ENCODE measurements at places on chromosomes 4 and X.

GRCh38 chr4:133424605-133425004 lies 275.5 kb downstream of the PCDH10 start:
- no peaks in the 10 kb centered on the region for H3K27me3 ChIP-seq
- H3K4me1 ChIP-seq: no peaks in the 10 kb centered on the region
- H3K36me3 ChIP-seq: peaks cover 3% of the 10 kb centered on the region
- no peak overlapping the region for H3K4me3 ChIP-seq

GRCh38 chr4:78179196-78179595 lies 122.1 kb downstream of the FRAS1 start:
- H3K4me1 ChIP-seq: no peaks in the 10 kb centered on the region
- no peak overlapping the region for H3K27ac ChIP-seq
- DNase-seq: no peak
- no peaks in the 10 kb centered on the region for H3K36me3 ChIP-seq
- H3K27me3 ChIP-seq: no peaks in the 10 kb centered on the region
- H3K4me3 ChIP-seq: no peak overlapping the region

- no peak for DNase-seq
- H3K27me3 ChIP-seq: no peaks in the 10 kb centered on the region
- no peaks in the 10 kb centered on the region for H3K4me1 ChIP-seq
- H3K36me3 ChIP-seq: no peaks in the 10 kb centered on the region
- H3K4me3 ChIP-seq: peak overlapping the region; percentile 76
Measured at GRCh38 chrX:41276661-41277506, 57.1 kb upstream of the DDX3X start.

- peaks cover 9% of the 10 kb centered on the region for H3K27me3 ChIP-seq
- no peak for DNase-seq
- H3K4me1 ChIP-seq: no peaks in the 10 kb centered on the region
Measured at GRCh38 chr4:123701131-123701575, 304.6 kb downstream of the SPRY1 start.

- H3K4me3 ChIP-seq: no peak overlapping the region
- no peaks in the 10 kb centered on the region for H3K27me3 ChIP-seq
- no peaks in the 10 kb centered on the region for H3K4me1 ChIP-seq
- H3K27ac ChIP-seq: no peak overlapping the region
- no peaks in the 10 kb centered on the region for H3K36me3 ChIP-seq
- no peak for DNase-seq
Measured at GRCh38 chr4:127103681-127104115, 529.1 kb upstream of the INTU start.

GRCh38 chrX:26146024-26146423 lies 7.9 kb downstream of the MAGEB18 start:
- H3K36me3 ChIP-seq: no peaks in the 10 kb centered on the region
- no peaks in the 10 kb centered on the region for H3K4me1 ChIP-seq
- H3K27ac ChIP-seq: no peak overlapping the region
- DNase-seq: no peak

- H3K27ac ChIP-seq: no peak overlapping the region
- peaks cover 7% of the 10 kb centered on the region for H3K36me3 ChIP-seq
- no peaks in the 10 kb centered on the region for H3K27me3 ChIP-seq
- no peak overlapping the region for H3K4me3 ChIP-seq
Measured at GRCh38 chrX:110026099-110026844, 23.4 kb downstream of the TMEM164 start.

DNA sequence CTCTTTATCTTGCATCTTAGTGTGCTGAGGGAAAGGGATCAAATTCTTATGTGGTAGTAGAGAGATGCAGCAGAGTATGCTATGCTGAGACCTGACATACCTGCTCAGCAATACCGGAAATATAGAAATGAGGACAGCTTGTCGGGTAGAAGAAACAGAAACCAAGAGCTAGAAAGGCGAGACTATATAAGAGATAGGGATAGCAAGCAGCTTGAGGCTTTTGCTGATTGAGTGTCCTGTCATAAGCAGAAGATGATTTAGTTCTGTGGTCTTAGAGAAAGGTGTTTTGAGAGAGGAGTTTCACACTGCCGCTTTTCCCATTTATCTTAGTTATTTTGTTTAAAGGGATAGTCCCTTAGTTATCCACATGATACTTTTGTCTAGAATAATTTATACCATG lies 31.7 kb downstream of the USP9X start:
- peaks cover 30% of the 10 kb centered on the region for H3K4me1 ChIP-seq
- peak overlapping the region; percentile 86 for H3K27ac ChIP-seq
- H3K36me3 ChIP-seq: peaks cover 29% of the 10 kb centered on the region
- DNase-seq: peak; percentile 5
- H3K27me3 ChIP-seq: no peaks in the 10 kb centered on the region

- H3K36me3 ChIP-seq: no peaks in the 10 kb centered on the region
- no peak overlapping the region for H3K27ac ChIP-seq
- H3K4me3 ChIP-seq: no peak overlapping the region
- DNase-seq: no peak
Measured at GRCh38 chrX:69311936-69312670, 146.8 kb upstream of the PJA1 start.

- H3K36me3 ChIP-seq: peaks cover 4% of the 10 kb centered on the region
- H3K27me3 ChIP-seq: peaks cover 36% of the 10 kb centered on the region
- no peak overlapping the region for H3K27ac ChIP-seq
- no peaks in the 10 kb centered on the region for H3K4me1 ChIP-seq
- no peak overlapping the region for H3K4me3 ChIP-seq
- DNase-seq: no peak
Measured at GRCh38 chr4:150080875-150081274, 2.6 kb downstream of the DCLK2 start.

DNA sequence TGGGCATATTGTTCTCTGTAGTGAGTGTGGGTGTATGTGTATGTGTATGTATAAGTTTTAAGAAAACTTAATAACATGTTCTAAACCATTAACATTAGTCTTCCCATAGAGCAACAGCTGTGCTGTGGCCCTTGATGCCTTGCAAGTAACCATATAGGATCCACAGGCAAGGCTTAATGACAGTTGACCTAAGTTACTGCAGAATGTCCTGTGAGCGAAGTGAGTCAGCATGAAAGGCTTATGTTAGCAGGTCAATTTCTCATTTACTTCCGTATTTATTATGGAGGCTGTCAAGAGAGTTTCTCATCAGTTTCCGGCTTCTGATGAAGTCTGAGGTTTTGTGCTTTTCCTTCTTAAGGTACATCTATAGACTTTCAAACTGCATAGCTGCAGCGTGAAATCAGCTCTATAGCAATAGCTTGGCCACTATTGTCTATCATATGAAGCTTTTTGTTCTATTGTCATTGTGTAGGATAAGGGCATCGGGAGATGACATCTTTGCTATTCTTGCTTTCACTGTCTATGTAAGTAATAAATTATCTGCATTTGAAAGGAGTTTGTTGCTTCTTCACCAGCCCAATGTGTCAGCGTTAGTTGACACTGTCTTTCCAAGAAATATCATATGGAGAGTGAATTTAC lies 1153.4 kb upstream of the AGA start:
- no peak overlapping the region for H3K4me3 ChIP-seq
- DNase-seq: no peak
- no peaks in the 10 kb centered on the region for H3K27me3 ChIP-seq
- no peaks in the 10 kb centered on the region for H3K4me1 ChIP-seq
- no peak overlapping the region for H3K27ac ChIP-seq
- H3K36me3 ChIP-seq: no peaks in the 10 kb centered on the region

DNA sequence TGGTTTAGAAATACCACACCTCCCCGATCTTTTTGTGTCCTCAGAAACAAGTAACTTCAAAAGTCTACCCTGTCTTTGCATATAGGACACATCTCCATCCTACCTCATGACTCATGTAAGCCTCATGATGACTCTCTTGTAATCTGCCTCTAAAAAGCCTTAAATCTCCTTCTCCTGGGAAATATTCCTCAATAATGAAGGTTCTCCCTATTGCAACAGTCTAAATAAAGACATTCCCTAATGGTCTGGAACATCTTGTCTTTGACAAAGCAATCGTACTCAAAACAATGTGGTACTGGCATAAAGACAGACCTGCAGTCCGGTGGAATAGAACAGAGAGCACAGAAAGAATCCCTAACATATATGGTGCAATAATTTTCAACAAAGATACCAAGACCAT lies 257.7 kb downstream of the OPHN1 start:
- H3K27ac ChIP-seq: no peak overlapping the region
- no peak for DNase-seq
- no peak overlapping the region for H3K4me3 ChIP-seq
- H3K27me3 ChIP-seq: no peaks in the 10 kb centered on the region
- H3K36me3 ChIP-seq: no peaks in the 10 kb centered on the region

- no peaks in the 10 kb centered on the region for H3K27me3 ChIP-seq
- no peak overlapping the region for H3K27ac ChIP-seq
- H3K36me3 ChIP-seq: no peaks in the 10 kb centered on the region
- DNase-seq: no peak
Measured at GRCh38 chr4:102641793-102642192, 119.0 kb downstream of the MANBA start.

GRCh38 chrX:129755779-129756650 lies 17.2 kb downstream of the XPNPEP2 start:
- peaks cover 57% of the 10 kb centered on the region for H3K4me1 ChIP-seq
- H3K27me3 ChIP-seq: no peaks in the 10 kb centered on the region
- peak overlapping the region; percentile 86 for H3K4me3 ChIP-seq
- H3K36me3 ChIP-seq: peaks cover 7% of the 10 kb centered on the region
- peak overlapping the region; percentile 87 for H3K27ac ChIP-seq

- H3K4me1 ChIP-seq: no peaks in the 10 kb centered on the region
- DNase-seq: no peak
- no peaks in the 10 kb centered on the region for H3K36me3 ChIP-seq
Measured at GRCh38 chrX:10939424-10939823, 171.7 kb upstream of the HCCS start.

- H3K27me3 ChIP-seq: no peaks in the 10 kb centered on the region
- no peak overlapping the region for H3K27ac ChIP-seq
- H3K36me3 ChIP-seq: no peaks in the 10 kb centered on the region
- no peak overlapping the region for H3K4me3 ChIP-seq
- no peak for DNase-seq
- no peaks in the 10 kb centered on the region for H3K4me1 ChIP-seq
Measured at GRCh38 chr4:14842964-14843630, 159.2 kb upstream of the CPEB2 start.

- H3K27ac ChIP-seq: no peak overlapping the region
- DNase-seq: no peak
- H3K27me3 ChIP-seq: no peaks in the 10 kb centered on the region
- peaks cover 14% of the 10 kb centered on the region for H3K36me3 ChIP-seq
- H3K4me1 ChIP-seq: no peaks in the 10 kb centered on the region
Measured at GRCh38 chrX:74232859-74233258, 71.1 kb upstream of the ZCCHC13 start.

DNA sequence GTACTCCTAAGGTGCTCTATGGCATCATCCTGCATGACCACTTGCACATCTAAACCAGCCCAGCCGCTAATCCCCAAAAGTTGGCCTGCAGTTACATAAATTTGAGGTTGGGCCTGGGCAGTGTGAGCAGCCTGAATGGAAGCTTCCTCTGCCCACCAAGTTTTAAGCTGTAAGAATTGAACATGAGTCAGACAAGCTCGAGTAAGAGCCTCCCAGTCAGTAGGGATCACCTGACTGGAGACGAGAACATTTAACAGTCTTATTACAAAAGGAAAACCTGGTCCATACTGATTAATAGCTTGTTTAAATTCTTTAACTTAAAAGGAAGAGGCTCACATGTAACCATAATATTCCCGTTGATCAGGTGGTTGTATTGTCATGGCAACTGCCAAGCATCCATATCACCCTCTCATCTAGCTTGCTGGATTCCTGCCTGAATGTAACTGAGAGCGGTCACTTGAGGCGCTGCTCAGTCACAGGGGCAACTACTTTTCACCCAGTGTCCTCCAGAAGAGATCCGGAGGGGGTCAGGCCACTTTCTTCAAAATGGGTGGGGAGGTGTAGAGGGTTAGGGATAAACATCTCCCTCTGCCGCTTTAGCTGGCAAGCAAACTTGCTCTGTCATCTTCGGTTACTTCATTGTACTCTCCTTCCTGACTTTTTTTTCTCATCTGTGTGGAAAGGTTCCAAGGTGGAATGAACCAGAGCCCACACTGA lies 56.6 kb upstream of the WDR1 start:
- H3K27ac ChIP-seq: no peak overlapping the region
- no peak for DNase-seq
- no peaks in the 10 kb centered on the region for H3K4me1 ChIP-seq
- peaks cover 25% of the 10 kb centered on the region for H3K27me3 ChIP-seq

DNA sequence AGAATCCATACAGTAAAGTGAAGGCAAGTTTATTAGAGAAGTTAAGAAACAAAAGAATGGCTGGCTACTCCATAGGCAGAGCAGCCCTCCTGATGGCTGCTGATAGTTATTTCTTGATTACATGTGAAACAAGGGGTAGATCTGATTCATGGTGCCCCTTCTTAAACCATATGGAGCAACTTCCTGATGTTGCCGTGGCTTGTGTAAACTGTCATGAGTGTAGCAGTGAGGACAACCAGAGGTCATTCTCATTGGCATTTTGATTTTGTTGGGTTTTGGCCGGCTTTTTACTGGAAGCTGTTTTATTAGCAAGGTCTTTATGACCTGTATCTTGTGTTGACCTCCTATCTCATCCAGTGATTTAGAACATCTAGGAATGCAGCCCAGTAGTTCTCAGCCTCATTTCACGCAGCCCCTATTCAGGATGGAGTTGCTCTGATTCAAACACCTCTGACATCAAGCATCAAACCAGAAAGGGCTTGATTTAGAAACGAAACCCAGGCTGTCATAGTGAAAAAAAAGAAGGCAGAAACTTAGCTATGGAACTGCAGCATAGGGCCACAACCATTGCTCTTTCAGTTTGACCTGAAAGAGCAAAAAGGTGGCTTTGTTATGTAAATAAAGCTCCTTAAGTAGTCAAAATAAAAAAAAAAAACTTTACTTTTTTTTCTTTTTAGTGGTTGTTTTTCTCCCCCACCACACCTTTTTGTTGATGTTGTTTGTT lies 37.8 kb downstream of the SPCS3 start:
- no peaks in the 10 kb centered on the region for H3K4me1 ChIP-seq
- no peaks in the 10 kb centered on the region for H3K27me3 ChIP-seq
- no peak overlapping the region for H3K27ac ChIP-seq
- H3K36me3 ChIP-seq: no peaks in the 10 kb centered on the region
- H3K4me3 ChIP-seq: no peak overlapping the region
- DNase-seq: no peak

- no peak overlapping the region for H3K27ac ChIP-seq
- no peaks in the 10 kb centered on the region for H3K4me1 ChIP-seq
- no peaks in the 10 kb centered on the region for H3K27me3 ChIP-seq
- H3K4me3 ChIP-seq: no peak overlapping the region
- DNase-seq: no peak
Measured at GRCh38 chr4:188439641-188440311, 300.5 kb downstream of the TRIML1 start.

GRCh38 chr4:10299601-10300000 lies 157.6 kb downstream of the ZNF518B start:
- H3K27ac ChIP-seq: no peak overlapping the region
- H3K27me3 ChIP-seq: peaks cover 41% of the 10 kb centered on the region
- H3K36me3 ChIP-seq: no peaks in the 10 kb centered on the region
- peaks cover 4% of the 10 kb centered on the region for H3K4me1 ChIP-seq
- no peak for DNase-seq

GRCh38 chr4:12293906-12294525 lies 865.3 kb upstream of the HS3ST1 start:
- no peak overlapping the region for H3K27ac ChIP-seq
- DNase-seq: no peak
- no peak overlapping the region for H3K4me3 ChIP-seq
- H3K36me3 ChIP-seq: no peaks in the 10 kb centered on the region
- H3K27me3 ChIP-seq: no peaks in the 10 kb centered on the region

GRCh38 chr4:91032725-91033445 lies 905.7 kb downstream of the CCSER1 start:
- H3K27me3 ChIP-seq: no peaks in the 10 kb centered on the region
- H3K4me1 ChIP-seq: no peaks in the 10 kb centered on the region
- no peak overlapping the region for H3K4me3 ChIP-seq
- no peak overlapping the region for H3K27ac ChIP-seq

GRCh38 chr4:119034276-119035008 lies 101.2 kb upstream of the MYOZ2 start:
- H3K27ac ChIP-seq: no peak overlapping the region
- H3K36me3 ChIP-seq: no peaks in the 10 kb centered on the region
- peaks cover 29% of the 10 kb centered on the region for H3K27me3 ChIP-seq
- no peak overlapping the region for H3K4me3 ChIP-seq
- H3K4me1 ChIP-seq: no peaks in the 10 kb centered on the region
- DNase-seq: no peak
